ENCODE measurements at places on chromosomes 2 and 18.

GRCh38 chr2:42844366-42844765, 52.0 kb upstream of the HAAO start:
- DNase-seq: no peak

GRCh38 chr2:183892315-183892941, 705.9 kb upstream of the ZNF804A start:
- DNase-seq: no peak

DNA sequence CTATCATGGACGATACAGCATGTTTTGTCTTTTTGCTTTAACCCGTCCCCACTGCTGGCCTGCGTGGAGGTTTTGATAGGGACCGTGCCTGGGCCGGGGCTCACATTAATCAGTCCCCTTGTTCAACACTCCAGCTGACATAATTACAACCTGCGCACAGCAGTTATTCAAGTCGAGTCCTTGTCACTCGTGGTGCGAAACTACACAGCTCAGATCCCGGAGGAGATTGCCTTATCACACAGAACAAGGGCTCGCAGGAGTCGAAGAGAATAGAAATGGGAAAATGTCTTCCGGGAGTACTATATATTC, 304.4 kb downstream of the ZNF407 start:
- no peak for DNase-seq

DNA sequence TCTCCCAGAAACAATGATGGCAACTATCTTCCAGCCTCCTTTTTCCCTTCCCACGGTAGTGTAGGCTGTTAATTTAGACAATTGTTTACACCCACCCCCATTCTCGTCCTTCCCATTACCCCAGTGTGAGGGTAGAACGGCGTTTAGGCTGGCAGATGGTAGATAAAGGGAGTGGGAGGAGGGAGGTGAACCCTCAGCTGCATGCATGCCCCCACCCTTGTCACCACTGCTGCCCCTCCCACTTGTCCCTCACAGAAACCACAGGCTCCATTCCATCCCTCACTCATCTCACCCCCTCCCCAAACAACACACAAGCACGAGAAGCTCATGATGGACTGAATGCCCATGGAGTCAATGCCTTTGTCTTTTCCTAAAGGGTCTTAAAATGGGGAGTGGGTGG, 107.9 kb upstream of the PARD3B start:
- no peak for DNase-seq

DNA sequence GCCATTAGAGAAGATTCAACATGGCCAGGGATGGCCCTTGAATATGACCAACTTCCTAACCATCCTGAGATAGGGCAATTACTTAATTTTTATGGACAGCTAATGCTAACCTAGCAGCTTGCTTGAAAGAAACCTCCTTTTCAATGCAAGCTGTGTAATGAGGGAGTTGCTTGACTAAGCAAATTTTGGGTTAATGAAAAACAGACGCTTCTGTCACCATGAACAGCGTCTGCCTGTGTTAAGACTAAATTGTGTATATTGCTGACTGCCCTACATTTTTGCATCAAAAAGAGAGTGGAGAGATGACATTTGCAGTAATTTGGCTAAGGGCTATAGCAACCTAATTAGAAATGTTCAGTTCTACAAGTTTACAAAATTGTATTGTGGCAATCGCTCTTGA, 319.2 kb upstream of the LRATD1 start:
- no peak for DNase-seq

GRCh38 chr2:155308367-155309009, 610.0 kb downstream of the KCNJ3 start:
- DNase-seq: no peak

DNA sequence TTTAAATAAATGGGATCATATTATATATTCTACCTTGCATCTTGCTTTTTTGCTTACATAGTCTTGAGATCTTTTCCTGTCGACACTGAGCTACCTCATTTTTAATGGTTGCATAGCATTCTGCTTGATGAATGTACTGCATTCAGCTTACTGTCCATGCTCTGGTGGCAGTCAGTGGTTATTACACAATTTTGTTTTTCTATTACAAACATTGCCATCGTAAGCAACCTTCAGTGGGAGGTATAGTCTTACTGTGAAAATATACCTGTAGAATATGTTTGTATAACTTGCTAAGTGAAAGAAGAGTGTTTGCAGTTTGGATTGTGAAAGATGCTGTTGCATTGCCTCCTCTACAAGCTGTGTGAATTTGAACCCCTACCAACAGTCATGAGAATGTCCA, 43.4 kb downstream of the UBXN4 start:
- DNase-seq: no peak

DNA sequence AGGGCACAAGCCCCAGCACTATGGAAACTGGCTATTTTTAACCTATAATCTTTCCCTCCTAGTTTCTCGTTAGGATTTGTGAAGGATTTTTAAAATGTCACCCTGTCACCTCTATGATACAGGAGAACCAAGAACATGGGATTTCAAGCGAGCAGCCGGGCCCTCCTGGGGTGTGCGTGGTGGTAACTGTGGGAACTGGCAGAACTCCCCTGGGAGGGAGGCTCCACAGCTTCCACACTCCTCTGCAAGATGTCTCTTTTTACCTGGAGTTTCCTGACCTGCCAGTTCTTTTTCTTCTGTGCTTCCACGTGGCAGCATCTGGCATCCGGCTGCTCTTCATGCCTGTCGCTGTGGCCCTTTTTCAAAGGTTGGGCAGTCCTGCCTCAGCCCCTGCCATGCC, 386.3 kb upstream of the MYT1L start:
- DNase-seq: no peak

DNA sequence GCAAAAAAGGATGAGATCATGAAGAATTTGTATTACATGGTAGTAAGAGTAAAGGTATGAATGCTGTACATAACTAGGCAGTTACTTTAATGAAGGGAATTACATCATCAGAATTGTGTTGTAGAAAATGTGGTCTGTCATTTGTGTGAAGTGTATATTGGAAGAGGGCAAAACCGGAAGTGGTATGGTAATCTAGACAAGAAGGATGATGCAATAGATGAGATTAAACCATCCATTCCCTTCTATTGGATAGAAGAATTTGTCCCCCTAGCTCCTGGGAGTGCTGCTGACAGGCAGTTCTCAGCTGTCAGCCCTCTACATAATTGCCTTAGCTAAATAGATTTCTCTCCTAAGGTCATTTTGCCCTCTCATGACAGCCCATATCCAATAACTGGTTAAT, 55.9 kb upstream of the BARD1 start:
- no peak for DNase-seq

Data from NCI-H187 treated with DMSO at 0.1 percent for 48 hours (cell line).